A549 treated with CpdA at 1 μM for 4 hours (cell line): ENCODE measurements at places on chromosomes 3 and 15. TPM values are rescaled to one million over a fixed set of nuclear protein-coding genes. Genes with fewer than 3 reads are reported as not detected.

Gene ARID3B
- total RNA-seq, result 3.2 to 4.5 TPM (median 3.5 TPM) in 5 replicates

Gene C15orf62
- total RNA-seq, result 0.07 to 0.17 TPM (median 0.13 TPM) in 4 of 5 replicates, not detected in the other

Gene ATP13A5
- total RNA-seq, result not detected in 5 replicates

Gene UROC1
- total RNA-seq, result not detected in 5 replicates
